ENCODE measurements at places on chromosomes 3 and 15.

GRCh38 chr3:122322095-122323075 is 2.7 kb upstream of the CSTA start:
- no peak for DNase-seq

DNA sequence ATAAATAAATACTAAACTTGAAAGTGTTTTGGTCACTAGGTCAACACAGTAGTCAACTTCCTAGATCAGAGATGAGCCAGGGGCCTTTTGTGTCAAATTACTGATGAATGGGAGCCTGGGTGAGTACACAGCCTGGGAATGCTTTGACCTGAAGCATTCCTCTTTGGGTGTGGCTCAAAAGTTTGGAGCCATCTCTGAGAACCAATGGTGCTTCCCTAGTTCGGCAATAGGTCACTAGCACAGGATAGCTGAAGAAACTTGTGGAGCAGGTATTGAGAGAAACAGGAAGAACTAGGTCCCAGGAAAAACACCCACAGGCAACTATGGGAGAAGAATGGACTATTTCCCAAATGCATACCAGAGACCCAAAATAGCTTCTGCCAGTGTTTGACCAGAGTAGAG is 56.6 kb upstream of the PLXND1 start:
- peak; percentile 36 for DNase-seq

- DNase-seq: no peak
Observed at GRCh38 chr3:42799376-42799775, 4.9 kb downstream of the HIGD1A start.

DNA sequence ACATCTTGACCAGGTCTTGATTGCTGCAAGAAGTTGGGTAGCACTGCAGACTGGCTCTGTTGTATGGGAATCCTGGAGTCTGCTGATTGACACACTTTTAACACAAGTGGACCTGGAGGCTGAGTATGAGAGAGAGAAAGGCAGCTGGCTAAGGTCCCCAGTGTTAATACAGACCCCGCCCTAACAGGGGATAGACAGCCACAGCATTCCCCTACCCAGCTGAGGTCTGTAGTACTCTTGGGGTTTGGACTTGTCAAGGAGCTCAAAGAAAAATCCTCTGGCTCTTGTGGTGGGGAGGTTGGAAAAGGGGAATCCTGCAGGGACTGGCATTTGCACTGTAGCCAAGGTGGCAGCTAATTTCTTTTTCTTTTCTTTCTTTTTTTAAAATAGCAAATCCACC is 192.7 kb downstream of the ZNF621 start:
- no peak for DNase-seq

- no peak for DNase-seq
Observed at GRCh38 chr3:163939926-163940325, 1138.4 kb downstream of the SI start.

DNA sequence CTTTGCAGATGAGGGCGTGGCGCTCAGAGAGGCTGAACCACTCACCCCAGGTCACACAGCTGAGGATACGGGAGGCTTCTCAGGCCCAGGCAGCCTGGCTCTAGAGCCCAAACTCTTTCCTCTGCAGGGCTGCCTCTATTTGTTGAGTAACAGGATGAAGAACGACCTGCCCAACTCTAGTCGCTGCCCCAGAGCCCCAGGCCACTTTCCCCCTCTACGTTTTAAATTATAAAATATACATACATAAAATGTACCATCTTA is 19.2 kb upstream of the ZXDC start:
- no peak for DNase-seq

DNA sequence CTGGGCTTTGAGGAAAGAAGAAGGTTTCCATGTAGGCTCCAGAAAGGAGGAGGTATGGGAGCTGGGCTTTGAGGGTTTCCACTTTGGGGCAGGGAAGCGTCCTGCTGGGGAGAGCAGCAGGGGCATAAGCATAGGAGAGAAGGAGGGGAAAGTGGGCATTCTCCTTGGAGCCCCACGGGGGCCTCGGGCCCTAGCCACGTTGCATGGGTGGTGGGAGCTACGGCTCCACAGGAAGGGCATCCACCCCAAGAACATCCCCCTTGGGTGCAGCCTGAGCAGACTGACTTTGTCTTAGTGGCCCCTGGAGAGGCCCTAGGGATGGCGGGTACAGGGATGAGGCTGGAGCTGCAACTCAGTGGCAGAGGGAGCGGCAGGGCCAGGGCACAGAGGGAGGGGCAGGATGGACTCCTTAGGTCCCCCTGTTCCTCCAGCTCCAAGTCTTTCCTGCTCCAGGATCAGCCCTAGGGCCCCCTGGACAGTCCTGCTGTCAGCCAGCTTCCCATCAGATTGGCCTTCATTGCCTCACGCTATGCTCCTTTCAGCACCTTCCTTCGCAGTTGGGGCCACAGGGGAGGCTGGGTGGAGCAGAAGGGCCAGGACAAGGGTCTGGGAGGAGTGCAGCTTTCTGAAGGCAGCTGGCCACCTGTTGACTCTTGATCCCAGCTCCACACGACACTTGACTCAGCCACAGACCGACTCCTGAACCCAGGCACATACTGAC is 22.9 kb downstream of the PRR20G start:
- DNase-seq: no peak

DNA sequence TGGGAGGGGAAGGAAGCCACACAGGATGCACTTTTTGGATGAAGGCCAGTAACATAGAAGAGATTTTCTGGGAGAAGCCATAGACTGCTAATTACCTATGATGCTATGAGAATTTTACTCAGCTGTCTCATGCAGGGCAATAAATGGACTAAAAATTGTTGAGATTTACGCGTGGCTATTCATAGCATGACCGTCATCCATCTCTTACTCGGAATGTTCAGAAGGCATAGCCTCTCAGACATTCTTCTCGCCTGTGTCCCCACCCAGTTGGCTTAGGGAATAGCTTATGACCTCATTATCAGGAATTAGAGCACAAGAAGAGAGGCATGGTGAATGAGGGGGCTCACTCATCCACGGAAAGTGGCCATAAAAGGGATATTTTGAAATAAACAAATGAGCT is 107.9 kb upstream of the ATP10A start:
- DNase-seq: no peak

GRCh38 chr15:89203705-89204273 is 17.6 kb downstream of the RLBP1 start:
- DNase-seq: no peak

- no peak for DNase-seq
Observed at GRCh38 chr3:18245721-18246120, 179.4 kb downstream of the SATB1 start.

- DNase-seq: no peak
Observed at GRCh38 chr3:136994772-136995516, 37.2 kb downstream of the IL20RB start.

GRCh38 chr3:41259449-41260062 is 60.3 kb downstream of the CTNNB1 start:
- no peak for DNase-seq

DNA sequence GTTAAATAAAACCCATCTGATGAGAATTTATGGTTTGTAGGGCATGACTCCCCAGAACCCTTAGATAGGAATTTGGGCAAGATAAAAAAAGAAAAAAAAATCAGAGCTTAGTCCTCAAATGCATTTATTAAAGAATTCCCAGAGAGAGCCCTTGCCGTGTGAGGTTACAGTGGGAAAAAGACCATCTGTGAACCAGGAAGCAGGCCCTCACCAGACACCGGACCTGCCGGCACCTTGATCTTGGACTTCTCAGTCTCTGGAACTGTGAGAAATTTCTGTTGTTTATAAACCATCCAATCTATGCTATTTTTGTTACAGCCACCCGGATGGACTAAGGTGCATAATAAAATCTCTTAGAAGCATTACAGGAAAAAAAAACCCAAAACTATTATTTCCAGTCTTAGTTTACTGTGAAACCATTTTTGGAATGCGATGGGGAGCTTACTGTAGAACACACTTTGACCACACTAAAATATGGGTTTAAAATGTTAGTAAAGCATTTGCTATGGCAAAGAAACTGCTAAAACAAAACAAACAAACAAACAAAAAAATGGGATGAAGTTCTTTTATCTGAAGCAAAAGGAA is 72.2 kb downstream of the LEKR1 start:
- no peak for DNase-seq

- DNase-seq: no peak
Observed at GRCh38 chr3:193029800-193030199, 112.1 kb upstream of the MB21D2 start.

DNA sequence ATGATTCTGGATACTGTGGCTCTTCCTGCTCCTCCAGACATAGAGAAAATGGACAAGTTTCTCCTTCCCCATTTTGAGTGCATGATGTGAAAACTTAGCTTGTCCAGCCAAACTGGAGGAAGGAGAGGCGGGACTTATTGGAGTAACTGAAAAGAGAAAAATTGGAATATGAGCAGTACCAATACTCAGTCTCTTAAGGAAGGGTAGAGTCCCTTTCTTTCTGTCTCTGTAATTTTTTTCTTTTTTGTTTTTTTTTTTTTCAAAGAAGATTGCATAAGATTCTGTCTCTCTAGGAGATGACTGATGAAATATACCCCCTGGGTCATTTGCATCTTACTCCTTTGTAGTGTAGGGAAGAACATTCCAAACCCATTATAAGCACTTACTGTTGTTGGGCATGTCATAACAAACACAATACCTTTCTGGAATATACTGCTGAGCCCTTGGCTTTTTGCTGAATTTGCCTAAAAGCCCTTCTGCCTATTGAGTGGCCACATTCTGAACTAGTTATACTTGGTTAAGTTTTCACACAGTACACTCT is 498.1 kb upstream of the TPRG1 start:
- no peak for DNase-seq

DNA sequence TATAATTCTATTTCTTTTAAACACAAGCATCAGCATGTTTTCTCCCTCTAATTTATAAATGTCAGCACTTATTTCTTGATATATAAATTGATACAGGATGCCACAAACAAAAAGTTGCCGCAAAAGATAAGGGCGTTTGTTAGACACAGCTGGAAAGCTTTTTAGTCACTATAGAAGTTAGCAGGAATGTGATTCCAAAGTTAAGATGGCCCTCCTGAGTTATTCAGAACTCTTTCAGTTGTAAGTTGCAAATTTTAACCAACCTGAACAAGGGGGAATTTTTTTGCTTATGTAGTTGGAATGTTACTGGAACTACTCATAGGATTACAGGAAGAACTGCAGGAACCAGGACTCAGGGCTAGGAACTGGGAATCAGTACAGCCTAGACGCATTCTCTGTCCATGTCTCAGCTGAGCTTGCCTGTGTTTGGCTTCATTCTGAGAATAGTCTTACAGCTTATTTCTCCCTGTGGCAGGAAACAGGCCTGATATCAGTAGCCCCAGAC is 166.3 kb downstream of the VGLL4 start:
- DNase-seq: no peak

DNA sequence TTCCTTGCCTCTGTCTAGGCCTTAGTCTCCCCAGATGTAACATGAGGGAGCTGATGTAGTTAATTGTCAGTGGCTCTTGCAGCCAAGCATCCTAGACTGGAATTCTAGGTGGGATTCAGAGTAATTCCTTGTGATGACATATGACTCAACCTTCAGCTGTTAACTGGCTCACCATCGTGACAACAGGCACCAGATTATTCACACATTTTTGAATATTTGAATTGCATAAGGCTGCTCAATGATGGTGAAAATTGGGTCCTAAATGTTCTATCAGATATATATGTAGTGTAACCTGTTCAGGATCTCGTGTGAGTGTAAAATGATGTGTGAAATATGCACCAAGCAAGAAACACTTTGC is 405.1 kb downstream of the LPP start:
- no peak for DNase-seq

DNA sequence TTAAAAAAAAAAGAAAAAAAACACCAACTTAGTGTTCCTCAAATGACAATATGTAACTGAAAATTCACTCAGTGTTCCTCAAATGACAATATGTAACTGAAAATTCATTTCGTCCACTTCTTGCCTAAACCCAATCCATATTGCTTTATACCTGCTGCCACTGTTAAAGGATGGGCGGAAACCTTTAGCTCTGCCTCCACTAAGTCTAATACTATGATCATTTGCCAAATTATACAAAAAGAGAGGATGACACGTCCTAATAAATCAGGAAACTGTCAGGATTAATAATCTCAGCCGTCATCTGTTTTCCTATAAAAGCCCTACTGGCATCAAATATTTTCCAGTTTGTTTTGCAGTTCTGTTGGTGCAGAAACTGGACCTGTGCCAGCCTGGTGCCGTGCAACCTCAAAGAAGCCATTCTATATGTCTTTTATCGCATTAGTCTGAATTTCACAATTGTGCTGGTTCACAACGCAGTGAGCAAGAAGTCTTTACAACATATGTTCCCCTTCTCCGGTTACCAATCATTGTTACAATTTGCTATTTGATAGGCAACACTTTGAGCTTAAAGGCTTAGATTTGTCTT is 160.4 kb upstream of the KCNH8 start:
- no peak for DNase-seq

- no peak for DNase-seq
Observed at GRCh38 chr3:5054098-5054497, 68.0 kb upstream of the ARL8B start.

GRCh38 chr3:97970156-97970555 is 2.1 kb downstream of the RIOX2 start:
- DNase-seq: no peak

DNA sequence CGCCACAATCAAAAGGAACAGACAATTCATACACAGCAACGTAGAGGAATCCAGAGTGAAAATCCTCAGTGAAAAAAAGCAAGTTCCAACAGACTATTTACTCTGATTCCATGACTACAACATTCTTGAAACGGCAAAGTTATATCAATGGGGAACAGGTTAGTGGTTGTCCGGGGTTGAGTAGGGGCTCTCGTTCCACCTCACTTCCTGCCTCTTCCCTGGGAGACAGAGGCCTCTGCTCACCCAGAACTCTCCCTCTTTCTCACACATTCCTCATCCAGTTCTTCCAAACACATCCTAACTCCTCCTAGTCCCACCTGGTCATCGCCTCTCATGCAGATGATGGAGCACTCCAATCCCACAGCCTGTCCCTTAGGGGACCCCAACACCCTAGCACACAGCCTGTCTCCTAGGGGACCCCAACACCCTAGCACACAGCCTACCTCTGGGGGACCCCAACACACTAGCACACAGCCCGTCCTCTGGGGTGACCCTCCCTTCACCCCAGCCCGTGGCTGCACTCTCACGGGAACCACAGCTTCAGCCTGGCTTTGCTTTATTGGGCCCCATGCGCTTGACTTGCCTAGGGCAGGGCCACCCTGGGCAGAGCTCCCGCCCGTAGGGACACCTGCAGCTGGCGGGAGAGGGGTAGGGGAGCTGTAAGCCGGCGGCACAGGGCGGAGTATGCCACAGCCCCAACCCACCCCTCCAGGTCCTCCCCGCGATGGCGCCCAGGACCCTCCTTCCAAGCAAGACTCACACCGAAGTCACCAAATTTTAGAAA is 5.2 kb downstream of the OCA2 start:
- no peak for DNase-seq
